ENCODE measurements at places on chromosomes 4 and X. TPM values are rescaled to one million over a fixed set of nuclear protein-coding genes. Genes with fewer than 3 reads are reported as not detected.

The ZNF157 gene
- 0.78 TPM for total RNA-seq

The AR gene
- 23.5 TPM for total RNA-seq

The HSFX3 gene
- not detected for total RNA-seq

The SLIT2 gene
- 66.2 TPM for total RNA-seq

The IL13RA2 gene
- not detected for total RNA-seq

The RAB40A gene
- total RNA-seq = 2.5 TPM

The ODAPH gene
- not detected for total RNA-seq

The MRFAP1L1 gene
- total RNA-seq = 62.8 TPM

The MGARP gene
- not detected for total RNA-seq

The RAB41 gene
- total RNA-seq = not detected

The FSTL5 gene
- total RNA-seq = 6.3 TPM

The HERC5 gene
- total RNA-seq = 6.7 TPM

The PRIMPOL gene
- 19.2 TPM for total RNA-seq

Measured in tibial nerve (tissue), 4 donors.